ENCODE measurements at places on chromosomes 3 and 15.

- DNase-seq: no peak
Measured at GRCh38 chr15:73897441-73898261, 24.3 kb downstream of the TBC1D21 start.

- DNase-seq: peak; percentile 66
Measured at GRCh38 chr3:42600111-42600957, at the start of gene NKTR. Gene NKTR, plus strand, starts transcription at chr3:42600686. Its CDS starts 321 bp downstream, at chr3:42601007.

GRCh38 chr3:195079636-195080035 is 191.3 kb downstream of the XXYLT1 start:
- DNase-seq: no peak

- no peak for DNase-seq
Measured at GRCh38 chr3:5270666-5271371, 83.3 kb downstream of the EDEM1 start.

- DNase-seq: no peak
Measured at GRCh38 chr15:48721061-48721810, 75.7 kb upstream of the FBN1 start.
